ENCODE measurements at places on chromosomes 16 and 17.
A peak's percentile ranks its signal among the peaks of the same experiment; 100 is the strongest.

DNA sequence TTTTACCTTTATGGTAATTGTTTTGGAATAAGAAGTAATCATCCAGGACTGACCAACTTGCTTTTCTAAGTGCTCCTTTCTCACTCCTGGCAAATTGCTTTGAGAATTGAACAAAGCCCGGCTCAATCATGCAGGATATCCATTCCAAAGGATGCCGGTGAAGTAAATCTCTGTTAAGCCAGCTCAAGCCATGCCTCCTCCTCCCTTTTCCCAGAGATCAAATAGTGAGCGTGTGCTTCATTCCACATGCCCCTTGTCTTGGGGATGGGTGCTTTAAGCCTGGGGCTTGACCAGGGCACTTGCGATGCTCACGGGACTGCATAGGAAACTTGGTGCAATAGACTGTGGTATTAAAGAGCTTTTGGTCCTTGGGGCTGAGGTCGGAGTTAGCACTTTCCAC is 90.7 kb downstream of the UTP18 start:
- DNase-seq: no peak

DNA sequence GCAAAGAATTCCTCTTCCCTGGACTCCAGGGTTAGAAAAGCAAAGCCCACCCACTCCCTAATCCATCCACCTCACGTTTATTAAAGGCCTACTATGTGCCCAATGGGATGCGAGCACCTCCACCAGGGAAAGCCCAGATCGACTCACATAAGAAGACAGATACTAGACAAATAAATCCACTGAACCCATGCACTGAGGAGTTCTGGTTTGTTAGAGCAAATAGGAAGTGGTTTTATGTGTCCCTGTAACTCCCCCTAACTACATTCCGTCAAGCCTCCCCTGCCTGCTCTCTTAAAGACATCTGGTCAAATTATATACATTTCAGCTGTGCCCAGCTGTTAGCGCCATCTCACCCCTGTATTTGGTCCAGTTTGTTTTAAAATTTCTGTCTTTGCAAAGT is 218.5 kb upstream of the RPL38 start:
- no peak for DNase-seq

GRCh38 chr17:65604070-65604469 is 42.6 kb upstream of the AXIN2 start:
- no peak for DNase-seq

DNA sequence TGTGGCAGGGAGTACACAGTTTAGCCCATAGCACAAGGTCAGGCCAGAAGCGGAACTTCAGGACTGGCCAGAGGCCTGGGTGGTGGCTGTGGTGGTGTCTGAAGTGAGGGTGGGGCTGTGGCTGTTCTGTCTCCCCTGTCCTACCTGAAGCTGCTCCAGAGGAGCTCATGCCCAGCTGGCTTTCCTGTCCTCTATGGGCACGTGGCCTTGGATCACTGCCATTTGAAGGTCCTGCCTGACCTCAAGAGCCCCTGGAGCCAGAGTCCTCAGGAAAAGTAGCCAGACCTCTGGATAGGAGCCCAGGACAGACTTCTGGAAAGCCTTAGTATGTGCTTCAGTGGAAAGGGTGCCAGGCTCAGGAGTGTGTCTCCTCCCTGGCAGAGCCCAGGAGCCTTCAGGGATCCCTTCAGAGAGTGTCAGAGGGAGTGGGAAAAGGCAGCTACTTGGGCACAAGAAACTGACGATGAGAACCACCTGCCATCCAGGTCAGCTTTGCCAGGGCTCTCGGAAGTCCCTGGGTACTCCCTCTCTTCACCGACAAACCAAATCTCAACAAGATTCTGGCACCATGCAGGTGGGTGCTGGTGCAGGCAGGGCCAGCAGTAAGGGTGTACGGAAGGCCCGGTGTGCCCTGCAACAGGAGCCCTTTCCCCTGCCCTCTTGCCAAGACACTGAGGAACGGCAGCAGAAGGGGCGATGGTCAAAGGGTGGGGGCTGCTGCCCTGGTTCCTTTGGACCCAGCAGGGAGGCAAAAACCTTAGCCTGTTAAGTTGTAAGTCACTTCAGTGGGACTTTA is 153.7 kb downstream of the NTN1 start:
- no peak for DNase-seq

DNA sequence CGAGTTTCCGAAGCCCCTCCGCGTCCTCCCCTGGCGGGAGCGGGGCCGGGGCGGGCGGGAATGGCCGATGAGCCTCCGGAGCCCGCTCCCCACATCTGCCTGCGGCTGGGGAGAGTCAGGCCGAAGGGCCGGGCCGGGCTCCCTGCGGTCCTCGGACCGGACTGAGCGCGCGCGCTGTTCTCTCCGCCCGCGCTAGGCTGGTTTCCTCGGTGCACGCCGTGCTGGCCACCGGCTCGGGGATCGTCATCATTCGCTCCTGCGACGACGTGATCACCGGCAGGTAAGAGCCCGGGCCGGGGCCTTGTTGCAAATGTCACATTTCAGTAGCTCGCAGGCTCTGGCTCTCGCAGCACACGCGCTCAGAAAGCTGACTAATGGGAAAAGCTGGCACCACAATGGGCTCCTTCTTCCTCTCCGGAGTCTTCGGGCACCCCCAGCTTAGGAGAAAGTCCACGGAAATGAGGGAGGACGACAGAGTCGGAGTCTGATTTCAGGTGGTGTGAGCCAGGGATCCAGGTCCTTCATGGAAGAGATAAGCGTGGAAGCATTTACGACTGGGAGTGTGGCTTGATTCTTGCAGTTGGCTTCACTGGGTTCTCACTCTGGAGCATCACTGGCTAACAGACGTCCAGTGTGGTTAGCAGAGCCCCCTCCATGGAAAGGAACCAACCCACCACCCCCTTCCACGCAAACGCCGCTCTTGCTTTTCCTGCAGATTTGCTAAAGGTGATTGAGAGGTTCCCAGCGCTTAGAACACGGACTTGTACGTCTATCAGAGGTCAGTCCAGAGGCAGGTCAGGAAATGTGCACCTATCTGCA is 715 bp downstream of the TLCD3A start:
- peak; percentile 62 for DNase-seq

DNA sequence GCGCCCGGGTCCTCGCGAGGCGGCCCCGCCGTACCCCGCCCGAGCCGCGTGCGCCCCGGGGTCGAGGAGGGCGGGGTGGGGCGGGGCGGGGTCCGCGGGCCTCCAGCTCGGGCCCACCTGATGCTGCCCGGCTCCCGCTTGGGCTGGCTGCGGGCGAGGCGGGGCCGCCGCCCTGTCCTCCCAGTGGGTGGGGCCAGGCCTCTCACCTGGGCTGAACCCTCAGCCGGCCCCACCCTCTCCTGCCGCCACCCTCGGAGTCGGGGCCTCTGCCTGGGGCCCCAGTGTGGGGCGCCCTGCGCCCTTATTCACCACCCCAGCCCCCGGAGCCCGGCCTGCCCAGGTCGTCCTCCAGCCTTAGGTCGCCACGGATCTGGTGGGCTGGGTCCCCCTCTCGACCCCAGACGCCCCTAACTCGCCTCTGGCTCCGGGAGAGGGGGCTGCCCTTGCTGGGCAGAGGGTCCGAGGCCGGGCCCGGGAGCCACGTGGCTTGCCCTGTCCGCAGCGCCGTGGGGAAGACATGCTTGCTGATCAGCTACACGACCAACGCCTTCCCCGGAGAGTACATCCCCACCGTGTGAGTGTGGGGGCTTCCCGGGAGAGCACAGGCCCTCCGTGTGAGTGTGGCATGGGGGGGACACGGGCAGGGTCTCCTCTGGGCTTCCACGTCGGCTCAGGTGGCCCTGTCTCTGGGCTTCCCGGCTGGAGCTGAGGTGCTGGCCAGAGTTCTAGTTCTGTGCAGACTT is 578 bp downstream of the RAC3 start:
- no peak for DNase-seq
